Natural killer cell (primary cell): ENCODE measurements at places on chromosomes 5 and 9. TPM values are rescaled to one million over a fixed set of nuclear protein-coding genes. Genes with fewer than 3 reads are reported as not detected.
A peak's percentile ranks its signal among the peaks of the same experiment; 100 is the strongest.

The CDX1 gene
- total RNA-seq: not detected

The PKD2L2 gene
- not detected for total RNA-seq

The TMOD1 gene
- 2.0 TPM for total RNA-seq

The PCDHGB3 gene
- 0.52 TPM for total RNA-seq

DNA sequence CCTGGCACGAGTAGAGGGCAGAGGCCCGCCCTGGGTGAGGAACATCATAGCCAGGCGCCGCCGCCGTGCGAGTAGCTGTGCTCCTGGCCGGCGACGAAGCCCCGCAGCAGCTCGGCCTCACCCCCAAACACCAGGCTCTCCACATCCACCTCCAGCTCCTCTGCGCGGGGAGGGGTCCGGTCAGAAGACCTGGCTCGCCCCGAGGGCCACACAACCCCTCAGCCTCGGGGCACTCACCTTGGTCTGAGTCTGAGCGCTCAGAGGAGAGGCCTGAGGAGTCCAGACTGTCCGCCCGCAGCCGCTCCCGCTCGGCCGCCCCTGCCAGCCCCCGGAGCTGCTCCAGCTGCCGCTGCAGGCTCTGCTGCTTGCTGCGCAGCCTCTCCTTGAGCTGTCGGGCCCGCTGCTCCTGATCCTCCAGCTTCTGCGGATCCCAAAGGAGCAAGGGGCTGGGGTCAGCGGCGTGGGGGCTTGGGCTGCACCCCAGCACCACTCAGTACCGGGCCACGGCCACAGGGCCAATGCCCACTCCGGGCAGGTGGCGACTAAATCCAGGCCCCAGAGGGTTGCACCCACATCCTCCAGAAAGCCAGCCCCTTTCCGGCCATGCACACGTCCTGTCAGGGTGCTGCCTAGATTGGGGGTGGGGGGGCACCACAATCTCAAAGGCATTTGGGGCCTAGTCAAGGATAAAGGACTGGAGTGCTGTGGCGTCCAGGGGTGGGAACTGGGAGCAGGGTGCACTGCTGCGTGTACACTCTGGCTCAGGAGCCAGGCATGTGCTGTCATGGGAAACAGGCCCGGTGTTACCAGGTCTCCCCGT, 3.9 kb downstream of the MXD3 start:
- no peak for DNase-seq

DNA sequence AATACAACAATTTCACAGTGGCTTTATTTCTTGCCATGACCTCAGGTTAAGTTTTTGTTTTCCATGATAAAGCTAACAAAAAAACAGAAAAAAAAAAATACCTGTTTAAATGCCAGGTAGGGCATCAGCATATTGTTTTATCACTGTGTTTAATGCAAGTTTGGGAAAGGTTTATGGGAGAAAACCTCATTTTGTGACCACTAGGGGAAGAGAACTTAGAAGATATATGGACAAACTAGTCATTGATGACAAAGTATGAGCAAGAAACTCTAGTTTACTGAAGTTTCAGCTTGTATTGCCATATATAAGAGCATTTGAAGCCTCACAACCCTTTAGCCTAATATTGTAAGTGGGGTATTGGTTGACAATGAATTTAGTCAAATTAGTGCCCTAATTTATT, 1431.4 kb upstream of the CDH18 start:
- DNase-seq: no peak

DNA sequence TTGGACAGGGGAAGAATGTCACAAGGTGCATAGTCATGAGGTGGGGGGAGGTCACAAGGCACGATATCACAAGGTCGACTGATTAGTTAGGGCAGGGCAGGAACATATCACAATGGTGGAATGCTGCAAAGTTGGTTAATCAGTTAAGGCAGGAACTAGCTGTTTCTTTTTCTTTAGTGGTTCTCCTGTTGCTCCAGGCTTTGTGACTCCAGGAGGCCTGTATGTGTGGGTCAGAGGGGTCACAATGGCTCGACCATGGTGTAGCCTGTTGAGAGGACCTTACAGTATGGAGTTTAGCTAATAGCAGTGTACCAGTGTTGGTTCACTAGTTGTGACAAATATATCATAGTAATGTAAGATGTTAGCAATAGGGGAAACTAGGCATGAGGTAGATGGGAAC, 12.4 kb upstream of the FSD1L start:
- no peak for DNase-seq

- DNase-seq: no peak
Measured at GRCh38 chr9:117677572-117677971, 26.6 kb upstream of the TLR4 start.

- no peak for DNase-seq
Measured at GRCh38 chr5:122778157-122778556, 3.3 kb downstream of the SNX2 start.

- no peak for DNase-seq
Measured at GRCh38 chr9:4062966-4063365, 236.9 kb downstream of the GLIS3 start.

GRCh38 chr5:107871023-107871422, 200.3 kb upstream of the EFNA5 start:
- no peak for DNase-seq

GRCh38 chr9:112049811-112050516, 125.1 kb downstream of the SUSD1 start:
- no peak for DNase-seq

GRCh38 chr5:68381060-68381459, 165.5 kb downstream of the PIK3R1 start:
- DNase-seq: peak; percentile 23
